ENCODE measurements at places on chromosomes 1 and 21. TPM values are rescaled to one million over a fixed set of nuclear protein-coding genes. Genes with fewer than 3 reads are reported as not detected.

GRCh38 chr21:40421121-40421520, 425.8 kb downstream of the DSCAM start:
- H3K27ac ChIP-seq, result no peak overlapping the region
- H3K4me3 ChIP-seq, result no peak overlapping the region
- DNase-seq, result no peak
- no peaks in the 10 kb centered on the region for H3K4me1 ChIP-seq
- no peaks in the 10 kb centered on the region for H3K27me3 ChIP-seq
- no peaks in the 10 kb centered on the region for H3K36me3 ChIP-seq

DNA sequence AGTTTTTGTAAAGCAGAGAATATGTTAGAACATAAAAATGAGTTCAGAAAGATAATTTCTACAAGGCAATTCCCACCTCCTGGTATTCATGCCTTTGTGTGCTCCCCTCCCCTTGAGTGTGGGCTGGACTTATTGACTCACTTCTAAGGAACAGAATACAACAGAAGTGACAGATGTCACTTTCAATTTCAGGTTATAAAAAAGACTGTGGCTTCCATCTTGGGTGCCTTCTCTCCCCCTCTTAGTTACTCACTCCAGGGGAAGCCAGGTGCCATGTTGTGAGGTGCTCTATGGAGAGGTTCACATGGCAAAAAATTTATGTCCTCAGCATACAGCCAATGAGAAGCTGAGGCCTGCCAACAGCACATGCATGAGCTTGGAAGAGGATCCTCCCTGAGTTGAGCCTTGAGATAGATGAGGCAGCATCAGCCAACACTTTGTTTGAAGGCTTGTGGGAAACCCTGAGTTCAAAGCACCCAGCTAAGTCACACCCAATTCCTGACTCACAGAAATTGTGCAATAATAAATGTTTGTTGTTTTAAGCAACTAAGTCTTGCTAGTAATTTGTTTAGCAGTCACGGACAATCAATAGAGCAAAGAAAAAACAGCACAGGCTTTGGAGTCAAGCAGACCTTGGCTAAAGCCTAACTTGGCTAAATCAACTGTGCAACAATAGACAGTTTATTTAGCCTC, 73.5 kb upstream of the NGF start:
- H3K36me3 ChIP-seq, result peaks cover 4% of the 10 kb centered on the region
- no peaks in the 10 kb centered on the region for H3K27me3 ChIP-seq
- H3K27ac ChIP-seq, result no peak overlapping the region
- no peak for DNase-seq
- H3K4me3 ChIP-seq, result no peak overlapping the region

DNA sequence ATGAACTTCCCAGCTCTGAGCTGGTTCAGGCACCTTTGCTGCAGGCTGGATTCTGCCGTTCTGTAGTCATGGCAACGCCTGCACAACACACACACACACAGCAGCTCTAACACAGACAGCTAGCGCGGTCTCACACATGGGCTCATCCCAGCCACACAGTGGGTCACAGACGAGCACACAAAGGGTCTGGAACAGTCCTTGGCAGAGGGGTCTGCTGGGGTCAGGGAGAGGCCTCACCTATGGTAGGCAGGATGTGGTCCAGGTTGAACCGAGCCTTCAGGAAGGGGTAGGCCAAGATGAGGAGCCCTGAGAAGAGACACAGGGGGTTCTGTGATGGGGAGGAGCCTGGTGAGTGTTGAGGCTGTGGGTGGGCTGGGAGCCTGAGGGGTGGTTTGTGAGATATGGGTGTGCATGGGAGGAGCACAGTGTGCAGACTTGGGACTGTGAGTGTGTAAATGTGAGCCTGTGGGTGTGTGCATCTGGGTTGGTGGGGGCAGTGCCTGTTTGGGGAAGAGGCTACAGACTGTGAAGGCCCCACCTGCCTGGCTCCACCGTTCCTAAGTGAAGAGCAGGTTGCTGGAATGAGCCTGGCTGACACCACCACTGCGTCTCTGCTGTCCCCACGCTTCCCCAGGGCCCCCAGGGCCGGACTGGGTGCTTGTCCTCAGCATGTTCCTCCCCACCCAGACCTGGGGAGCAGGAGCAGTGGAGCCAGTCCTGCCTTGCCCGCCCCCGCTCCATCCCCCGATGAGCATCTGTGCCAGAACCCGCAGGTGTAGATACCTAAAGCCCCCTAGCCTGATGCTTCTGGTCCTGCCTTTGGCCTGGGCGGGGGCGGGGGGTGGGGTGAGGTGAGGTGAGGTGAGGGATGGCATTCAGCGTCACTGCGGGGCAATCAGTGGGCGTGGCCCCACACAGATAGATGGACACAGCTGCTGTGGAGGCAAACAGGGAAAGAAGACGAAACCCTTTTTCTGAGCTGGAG, 1.5 kb downstream of the KNCN start:
- peak; percentile 62 for DNase-seq
- H3K27ac ChIP-seq, result peak overlapping the region; percentile 73
- H3K4me3 ChIP-seq, result peak overlapping the region; percentile 46
- H3K27me3 ChIP-seq, result peaks cover 19% of the 10 kb centered on the region
- peaks cover 19% of the 10 kb centered on the region for H3K4me1 ChIP-seq

Gene ITLN2
- total RNA-seq, result not detected

Gene SPRR1B
- total RNA-seq, result not detected

GRCh38 chr1:85599076-85599491, 18.5 kb downstream of the CCN1 start:
- no peaks in the 10 kb centered on the region for H3K4me1 ChIP-seq
- no peak overlapping the region for H3K4me3 ChIP-seq
- H3K27me3 ChIP-seq, result peaks cover 2% of the 10 kb centered on the region
- H3K27ac ChIP-seq, result no peak overlapping the region
- H3K36me3 ChIP-seq, result no peaks in the 10 kb centered on the region
- DNase-seq, result no peak

DNA sequence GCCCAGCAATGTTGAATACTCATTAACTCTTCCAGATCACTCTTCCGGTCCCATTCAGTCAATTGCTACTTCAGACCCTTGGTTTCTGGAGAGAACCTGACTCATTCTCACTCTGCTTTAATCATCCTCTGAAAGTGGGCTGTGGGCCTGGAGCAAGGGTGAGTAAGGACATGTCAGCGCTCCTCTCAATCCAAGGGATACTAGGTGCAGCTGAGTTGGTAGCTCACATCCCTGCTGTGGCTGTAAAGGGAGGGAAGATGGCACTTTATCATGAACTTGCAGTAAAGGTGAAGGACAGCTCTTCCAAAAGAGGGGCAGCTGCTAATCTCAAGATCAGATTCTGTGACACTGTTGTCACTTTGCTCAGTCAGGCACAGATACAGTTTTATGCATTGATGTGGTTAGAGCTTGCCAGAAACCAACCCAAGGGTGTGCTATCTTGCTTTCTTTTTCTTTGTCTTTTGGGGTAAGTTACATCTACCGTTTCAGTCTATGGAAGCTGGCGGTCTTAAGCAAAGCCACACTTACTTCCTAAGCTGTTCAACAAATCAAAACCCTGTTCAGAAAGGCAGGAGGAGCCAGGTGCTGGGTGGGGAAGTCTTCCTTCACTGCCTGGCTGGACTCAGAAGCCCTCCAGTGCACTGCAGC, 26.5 kb upstream of the NTPCR start:
- peaks cover 10% of the 10 kb centered on the region for H3K4me1 ChIP-seq
- H3K4me3 ChIP-seq, result no peak overlapping the region
- DNase-seq, result no peak
- H3K27me3 ChIP-seq, result no peaks in the 10 kb centered on the region
- H3K36me3 ChIP-seq, result peaks cover 6% of the 10 kb centered on the region

GRCh38 chr1:169132512-169133227, 26.2 kb downstream of the ATP1B1 start:
- no peaks in the 10 kb centered on the region for H3K27me3 ChIP-seq
- H3K4me3 ChIP-seq, result no peak overlapping the region
- H3K27ac ChIP-seq, result no peak overlapping the region
- peaks cover 17% of the 10 kb centered on the region for H3K4me1 ChIP-seq
- no peak for DNase-seq

DNA sequence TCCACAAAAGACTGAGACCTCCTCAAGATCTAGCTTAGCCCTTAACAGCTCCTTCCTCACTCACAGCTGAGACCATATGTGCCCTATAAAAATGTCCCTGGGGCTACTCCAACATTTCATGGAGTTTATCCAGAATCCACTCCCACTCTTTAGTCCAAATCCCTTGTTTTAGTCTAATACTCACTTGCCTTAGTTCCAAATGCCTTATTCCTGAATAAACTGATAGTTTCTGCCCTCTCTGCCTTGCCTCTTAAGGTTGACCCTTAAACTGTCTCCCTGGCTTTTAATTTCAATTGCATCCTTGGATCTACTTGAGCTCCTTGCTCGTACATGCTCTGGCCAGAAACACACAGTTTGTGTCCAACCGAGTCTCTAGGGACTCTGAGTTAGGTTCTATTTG, 47.3 kb upstream of the LYPLAL1 start:
- peaks cover 1% of the 10 kb centered on the region for H3K27me3 ChIP-seq
- DNase-seq, result no peak
- H3K4me1 ChIP-seq, result peaks cover 19% of the 10 kb centered on the region
- H3K4me3 ChIP-seq, result no peak overlapping the region
- H3K27ac ChIP-seq, result no peak overlapping the region

GRCh38 chr1:194080826-194081225, 894.4 kb upstream of the B3GALT2 start:
- peaks cover 15% of the 10 kb centered on the region for H3K36me3 ChIP-seq
- no peak for DNase-seq
- no peak overlapping the region for H3K27ac ChIP-seq
- H3K27me3 ChIP-seq, result no peaks in the 10 kb centered on the region

- peaks cover 5% of the 10 kb centered on the region for H3K36me3 ChIP-seq
- H3K4me3 ChIP-seq, result peak overlapping the region; percentile 72
- peaks cover 6% of the 10 kb centered on the region for H3K27me3 ChIP-seq
- peaks cover 6% of the 10 kb centered on the region for H3K4me1 ChIP-seq
- no peak for DNase-seq
- H3K27ac ChIP-seq, result no peak overlapping the region
Observed at GRCh38 chr1:52926864-52927211, 238 bp upstream of the SCP2 start.

Gene CDK18
- total RNA-seq, result 1.7 TPM

DNA sequence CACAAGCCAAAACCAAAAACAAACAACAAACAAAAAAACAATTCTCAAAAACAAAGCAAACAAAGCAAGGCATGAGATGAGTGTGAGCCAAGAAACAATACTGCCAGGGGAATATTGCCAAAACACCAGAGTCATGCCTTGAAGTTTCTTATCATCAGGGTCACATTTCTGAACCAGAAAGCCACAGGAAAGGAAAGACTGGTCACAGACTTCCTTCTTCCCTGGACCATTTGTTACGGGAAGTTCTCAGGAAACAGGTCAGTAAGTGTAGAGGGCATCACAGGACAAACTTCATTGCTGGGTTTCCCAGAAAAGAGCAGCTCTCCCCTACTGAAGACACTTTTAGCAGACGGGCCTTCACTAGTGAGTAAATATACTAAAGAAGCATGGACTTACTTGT, 191.2 kb downstream of the GABPA start:
- no peak overlapping the region for H3K4me3 ChIP-seq
- no peak overlapping the region for H3K27ac ChIP-seq
- no peak for DNase-seq
- peaks cover 11% of the 10 kb centered on the region for H3K36me3 ChIP-seq

All from glutamatergic neuron (in vitro differentiated cells).